Parietal lobe (tissue), 2 donors: ENCODE measurements at places on chromosomes 3 and 15. TPM values are rescaled to one million over a fixed set of nuclear protein-coding genes. Genes with fewer than 3 reads are reported as not detected.

The SH3GL3 gene
- total RNA-seq = 121 TPM

The SAMMSON gene
- total RNA-seq = not detected

The AMIGO3 gene
- 1.3 TPM for total RNA-seq

The DPPA2 gene
- total RNA-seq = not detected

The RTP4 gene
- not detected for total RNA-seq

The ZBTB47 gene
- total RNA-seq = 24.4 TPM

The FOXB1 gene
- not detected for total RNA-seq

The TM6SF1 gene
- 15.0 TPM for total RNA-seq

The IL17RD gene
- 63.5 TPM for total RNA-seq

The MRPS22 gene
- total RNA-seq = 53.2 TPM

The MAGEL2 gene
- total RNA-seq = 1.9 TPM

The SLC2A2 gene
- not detected for total RNA-seq

The C3orf70 gene
- 26.3 TPM for total RNA-seq
